ENCODE measurements at places on chromosomes 6 and 20.

- DNase-seq, result no peak
Measured at GRCh38 chr20:19114410-19114809, 98.0 kb upstream of the SLC24A3 start.

DNA sequence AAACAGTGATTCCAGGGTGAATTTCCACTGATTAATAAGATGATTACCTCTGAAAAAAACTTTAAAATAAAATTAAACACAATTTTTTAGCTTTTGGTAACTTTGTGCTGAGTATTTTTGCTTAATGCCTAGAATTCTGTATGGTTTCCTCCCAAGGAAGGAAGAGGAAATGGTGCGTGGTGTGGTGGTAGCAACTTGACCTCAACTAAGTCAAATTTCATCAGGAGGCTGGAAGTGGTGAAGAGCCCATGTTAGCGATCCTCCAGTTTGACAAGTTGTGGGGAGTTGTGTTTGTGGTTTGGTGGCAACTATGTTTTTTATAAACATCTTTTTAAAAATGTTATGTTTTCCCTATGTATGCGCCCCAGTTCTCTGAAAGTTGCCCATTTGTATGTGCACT is 5.0 kb upstream of the RTF2 start:
- no peak for DNase-seq

DNA sequence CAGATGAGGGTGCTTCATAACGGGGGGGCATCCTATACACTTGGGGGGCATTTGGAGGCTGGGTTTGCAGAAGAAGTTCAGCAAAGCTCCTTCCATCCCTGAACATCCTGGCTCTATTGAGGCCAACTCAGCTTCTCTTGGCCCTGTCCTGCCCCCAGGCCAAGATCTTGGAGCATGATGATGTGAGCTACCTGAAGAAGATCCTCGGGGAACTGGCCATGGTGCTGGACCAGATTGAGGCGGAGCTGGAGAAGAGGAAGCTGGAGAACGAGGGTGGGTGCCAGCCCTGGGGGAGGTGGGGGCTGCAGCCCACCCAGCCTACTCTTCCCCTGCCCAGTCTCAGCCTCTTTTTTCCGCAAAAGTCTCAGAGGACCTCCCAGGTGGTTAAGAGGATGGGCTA is 17.2 kb downstream of the GDAP1L1 start:
- peak; percentile 10 for DNase-seq

DNA sequence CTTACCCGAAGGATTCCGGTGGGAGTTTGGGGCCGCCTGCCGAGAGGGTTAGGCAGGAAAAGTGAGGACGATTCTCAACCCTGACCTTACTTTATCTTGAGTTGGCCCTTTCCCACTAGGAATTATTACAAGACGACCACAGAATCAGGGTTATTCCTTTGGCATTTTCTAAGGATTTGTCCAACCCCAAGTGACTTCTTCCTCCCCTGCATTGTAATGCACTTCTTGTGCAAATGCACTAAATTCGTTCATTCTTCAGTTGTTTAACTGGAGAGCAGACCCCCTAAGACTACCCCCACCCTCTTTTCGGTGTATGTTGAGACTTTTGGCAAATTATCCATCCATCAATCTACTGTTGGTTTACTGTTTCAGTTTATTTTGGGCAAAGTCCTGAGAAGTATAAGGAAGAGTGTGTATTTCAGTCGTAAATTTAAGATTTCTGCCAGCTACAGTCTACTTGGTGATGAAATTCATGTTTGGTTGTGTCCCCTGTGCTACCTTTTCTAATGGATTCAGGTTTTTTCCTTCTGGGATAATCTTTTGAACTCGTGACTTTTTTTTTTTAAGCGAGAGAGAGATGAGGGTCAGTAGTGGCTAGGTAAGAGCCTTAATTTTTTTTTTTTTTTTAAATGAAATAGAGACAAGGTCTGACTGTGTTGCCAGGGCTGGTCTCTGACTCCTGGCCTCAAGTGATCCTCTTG is 611 bp upstream of the TMEM217 start:
- DNase-seq, result no peak

DNA sequence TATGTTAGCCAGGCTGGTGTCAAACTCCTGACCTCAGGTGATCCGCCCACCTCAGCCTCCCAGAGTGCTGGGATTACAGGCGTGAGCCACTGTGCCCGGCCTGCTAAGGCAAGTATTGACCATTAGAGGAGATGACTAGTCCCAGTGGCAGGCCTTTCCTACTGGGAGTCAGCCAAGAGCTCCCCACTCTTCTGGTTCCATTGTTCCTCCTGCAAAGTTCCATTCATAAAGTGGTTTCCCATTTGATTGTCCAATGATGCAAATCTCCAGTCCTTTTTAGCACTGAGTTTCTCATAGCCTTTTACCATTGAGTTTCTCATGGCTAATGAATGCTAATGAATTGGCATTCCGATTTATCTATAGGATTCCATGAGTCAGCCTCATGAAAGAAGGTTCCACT is 148.3 kb upstream of the ESR1 start:
- no peak for DNase-seq

DNA sequence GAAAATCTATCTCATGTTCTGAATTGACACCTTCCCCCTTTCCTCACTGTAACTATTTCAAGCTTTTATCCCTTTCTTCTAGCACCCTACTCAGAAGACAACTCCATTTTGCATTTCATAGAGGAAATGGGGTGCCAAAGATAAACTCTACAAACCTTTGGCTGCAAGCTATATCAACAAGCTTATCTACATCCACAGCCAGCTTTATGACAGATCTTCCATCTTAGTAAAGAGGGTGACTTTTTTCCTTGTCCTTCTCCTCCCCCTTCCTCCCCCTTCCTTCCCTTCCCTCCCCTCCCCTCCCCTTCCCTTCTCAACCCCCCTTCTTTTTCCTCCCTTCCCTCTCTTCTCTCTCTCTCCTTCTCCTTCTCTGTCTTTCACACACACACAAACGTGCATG is 58.0 kb upstream of the OLIG3 start:
- no peak for DNase-seq

- no peak for DNase-seq
Measured at GRCh38 chr6:13184089-13184468, 144.3 kb downstream of the TBC1D7 start.

DNA sequence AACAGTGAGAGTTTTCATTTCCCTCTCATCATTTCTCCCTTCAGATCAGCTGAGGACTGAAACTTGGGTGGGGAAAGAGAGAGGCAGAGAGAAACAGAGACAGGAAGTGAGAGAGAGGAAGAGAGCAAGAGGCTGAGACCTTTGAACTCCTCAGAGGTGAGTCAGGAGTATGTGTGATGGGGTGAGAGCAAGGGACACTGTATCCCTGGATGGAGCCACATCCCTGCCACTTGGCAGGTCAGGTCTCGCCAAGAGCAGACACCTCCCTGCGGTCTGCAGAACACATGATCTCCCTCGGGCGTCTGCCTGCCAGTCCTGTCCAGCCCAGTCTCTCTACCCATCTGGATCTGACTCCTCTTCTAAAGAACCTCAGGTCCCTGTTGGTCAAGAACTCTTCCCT is 62.7 kb upstream of the SYNDIG1 start:
- DNase-seq, result no peak

- no peak for DNase-seq
Measured at GRCh38 chr6:21648475-21649050, 55.0 kb downstream of the SOX4 start.

- no peak for DNase-seq
Measured at GRCh38 chr6:139939189-139939979, 564.9 kb upstream of the CITED2 start.

DNA sequence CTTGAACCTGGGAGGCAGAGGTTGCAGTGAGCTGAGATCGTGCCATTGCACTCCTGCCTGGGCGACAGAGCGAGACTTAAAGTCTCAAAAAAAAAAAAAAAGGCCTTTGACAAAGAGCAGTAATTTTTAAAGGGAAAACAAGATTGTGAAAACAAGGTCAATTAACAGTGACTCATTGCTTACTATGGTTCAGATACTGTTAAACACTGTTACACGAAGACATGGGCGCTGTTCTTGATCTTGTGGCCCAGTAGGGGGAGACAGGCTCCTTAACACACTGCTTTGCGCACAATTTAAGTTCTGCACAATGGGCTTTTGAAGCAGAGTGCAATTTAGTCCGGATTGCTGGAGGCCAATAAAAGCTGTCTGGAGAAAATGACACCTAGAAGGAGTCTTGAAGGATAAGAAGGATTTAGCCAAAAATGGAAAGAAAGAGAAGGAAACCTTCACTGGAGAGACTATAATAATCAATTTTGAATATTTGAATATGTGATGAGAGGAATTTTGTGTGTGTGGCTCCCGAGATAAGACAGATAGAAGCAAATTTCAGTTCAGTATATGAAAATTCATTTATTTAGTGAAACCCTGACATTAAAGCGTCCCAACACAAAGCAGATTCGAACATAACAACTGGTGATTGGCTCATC is 6.0 kb upstream of the LATS1 start:
- DNase-seq, result peak; percentile 69

DNA sequence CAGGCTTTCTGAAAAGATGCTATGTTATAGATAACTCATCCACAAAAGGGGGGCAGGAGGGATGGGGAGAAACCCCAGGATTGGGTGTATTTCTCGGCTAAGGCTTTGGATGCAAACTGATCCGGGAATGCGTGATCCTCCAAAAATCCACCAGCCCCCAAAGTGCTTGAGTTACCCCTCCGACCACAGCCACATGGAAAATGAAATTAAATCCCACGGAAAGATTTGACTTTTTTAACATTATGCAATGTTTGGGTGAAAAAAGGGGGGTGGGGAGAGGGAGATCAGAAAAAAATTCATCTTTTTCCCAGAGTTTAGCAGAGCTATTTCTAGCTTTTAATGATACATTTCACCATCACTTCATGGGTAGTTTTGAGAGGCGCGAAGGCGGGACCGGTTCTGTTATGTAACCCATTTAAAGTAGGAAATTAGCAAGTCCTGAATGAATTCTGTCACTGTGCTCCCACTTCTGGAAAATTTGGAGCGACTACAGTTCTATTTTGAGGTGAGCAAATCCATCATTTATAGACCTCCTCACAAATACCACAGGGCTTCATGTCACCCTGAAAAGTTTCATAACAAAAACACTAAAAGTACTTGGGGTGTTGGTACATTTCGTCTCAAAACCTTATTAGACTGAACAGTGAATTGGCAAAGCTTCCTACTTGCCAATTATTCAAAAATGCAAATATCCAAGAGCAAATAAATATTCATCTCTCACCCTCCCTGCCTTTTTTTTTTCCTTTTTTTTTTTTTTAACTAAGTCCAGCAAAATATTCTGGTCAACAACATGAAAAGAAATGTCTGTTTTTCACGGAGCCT is 51.9 kb upstream of the NFATC2 start:
- no peak for DNase-seq

GRCh38 chr20:15760001-15760621 is 813.1 kb downstream of the KIF16B start:
- no peak for DNase-seq

Data from A172 (cell line).